Lung (tissue), 17 donors: ENCODE measurements at places on chromosomes 3 and 15. TPM values are rescaled to one million over a fixed set of nuclear protein-coding genes. Genes with fewer than 3 reads are reported as not detected.
A peak's percentile ranks its signal among the peaks of the same experiment; 100 is the strongest.

- H3K27me3 ChIP-seq, result no peaks in the 10 kb centered on the region
- no peaks in the 10 kb centered on the region for H3K4me1 ChIP-seq
- H3K36me3 ChIP-seq, result no peaks in the 10 kb centered on the region
- no peak overlapping the region for H3K4me3 ChIP-seq
These were observed 59.8 kb downstream of the THBS1 start for GRCh38 chr15:39640665-39641064.

- no peak overlapping the region for H3K4me3 ChIP-seq
- no peaks in the 10 kb centered on the region for H3K27me3 ChIP-seq
- H3K27ac ChIP-seq, result no peak overlapping the region
- no peak for DNase-seq
- peaks cover 10% of the 10 kb centered on the region for H3K4me1 ChIP-seq
These were observed 1.8 kb upstream of the SNAP23 start for GRCh38 chr15:42493679-42494078.

- H3K27ac ChIP-seq, result no peak overlapping the region
- peak; percentile 47 for DNase-seq
- H3K27me3 ChIP-seq, result no peaks in the 10 kb centered on the region
- H3K36me3 ChIP-seq, result no peaks in the 10 kb centered on the region
These were observed 27.5 kb downstream of the MELTF start for GRCh38 chr3:197001972-197002700.

- peak overlapping the region; percentile 2 for H3K27ac ChIP-seq
- DNase-seq, result peak; percentile 75
- no peaks in the 10 kb centered on the region for H3K36me3 ChIP-seq
- no peak overlapping the region for H3K4me3 ChIP-seq
- no peaks in the 10 kb centered on the region for H3K27me3 ChIP-seq
- peaks cover 4% of the 10 kb centered on the region for H3K4me1 ChIP-seq
These were observed 324.7 kb downstream of the SHQ1 start for GRCh38 chr3:72523429-72524151.

DNA sequence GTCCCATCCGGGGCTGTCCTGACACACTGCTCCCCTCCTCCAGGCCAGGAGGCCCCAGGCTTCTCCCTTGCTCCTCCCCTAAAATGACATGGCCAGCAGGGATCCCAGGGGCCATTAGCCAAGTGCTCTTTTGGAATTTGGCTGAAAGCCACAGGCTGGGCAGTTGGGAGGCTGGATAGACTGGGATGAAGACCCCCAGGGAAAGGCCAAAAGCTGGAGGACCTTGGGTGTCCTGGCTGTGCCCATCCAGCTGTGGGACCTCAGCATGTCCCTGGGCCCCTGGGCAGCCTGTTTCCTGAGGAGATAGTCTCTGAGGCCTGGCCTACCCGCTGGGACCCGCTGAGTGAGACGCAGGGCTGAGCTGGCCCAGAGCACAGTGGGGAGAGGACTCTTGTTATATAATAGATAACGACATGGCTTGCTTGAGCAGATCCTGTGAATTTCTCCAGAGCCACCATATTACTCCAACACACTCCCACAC lies 5.7 kb upstream of the PDE8A start:
- H3K4me1 ChIP-seq, result no peaks in the 10 kb centered on the region
- H3K36me3 ChIP-seq, result no peaks in the 10 kb centered on the region
- DNase-seq, result no peak

DNA sequence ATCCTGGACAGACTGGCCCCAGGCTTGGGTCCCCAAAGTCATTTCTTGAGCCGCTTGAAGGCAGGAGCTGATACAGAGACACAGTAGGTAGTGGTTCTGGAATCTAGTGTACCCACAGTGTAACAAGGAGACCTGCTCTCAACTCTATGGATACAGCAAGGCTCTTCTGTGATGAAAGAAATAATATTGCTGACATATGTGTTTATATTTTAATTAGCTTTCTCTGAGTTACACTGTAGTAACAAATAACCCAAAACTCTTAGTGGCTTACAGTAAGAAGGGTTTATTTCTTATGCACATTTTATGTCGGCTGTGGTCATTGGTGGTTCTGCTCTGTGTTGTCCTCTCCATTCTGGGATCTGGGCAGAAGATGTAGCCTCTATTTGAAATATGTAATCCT lies 45.5 kb downstream of the CHST14 start:
- H3K4me3 ChIP-seq, result no peak overlapping the region
- no peak for DNase-seq
- no peaks in the 10 kb centered on the region for H3K36me3 ChIP-seq
- H3K4me1 ChIP-seq, result peaks cover 5% of the 10 kb centered on the region

DNA sequence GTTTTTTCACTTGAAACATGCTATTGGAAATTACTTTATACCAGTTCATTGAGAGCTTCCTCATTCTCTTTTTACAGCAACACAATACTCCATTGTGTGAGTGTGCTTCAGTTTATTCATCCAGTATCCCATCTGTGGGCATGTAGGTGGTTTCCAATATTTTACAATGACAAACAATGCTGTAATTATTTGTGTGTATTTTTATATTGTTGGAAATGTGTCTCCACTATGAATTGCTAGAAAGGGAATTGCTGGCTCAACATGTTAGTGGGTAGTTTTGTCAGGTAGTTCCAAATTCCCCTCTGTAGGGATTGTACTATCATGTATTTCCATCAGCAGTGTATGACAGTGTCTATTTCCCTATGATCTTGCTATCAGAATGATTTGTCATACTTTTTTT lies 65.8 kb upstream of the MAGI1 start:
- no peaks in the 10 kb centered on the region for H3K36me3 ChIP-seq
- no peak for DNase-seq
- H3K4me1 ChIP-seq, result no peaks in the 10 kb centered on the region
- no peak overlapping the region for H3K4me3 ChIP-seq

DNA sequence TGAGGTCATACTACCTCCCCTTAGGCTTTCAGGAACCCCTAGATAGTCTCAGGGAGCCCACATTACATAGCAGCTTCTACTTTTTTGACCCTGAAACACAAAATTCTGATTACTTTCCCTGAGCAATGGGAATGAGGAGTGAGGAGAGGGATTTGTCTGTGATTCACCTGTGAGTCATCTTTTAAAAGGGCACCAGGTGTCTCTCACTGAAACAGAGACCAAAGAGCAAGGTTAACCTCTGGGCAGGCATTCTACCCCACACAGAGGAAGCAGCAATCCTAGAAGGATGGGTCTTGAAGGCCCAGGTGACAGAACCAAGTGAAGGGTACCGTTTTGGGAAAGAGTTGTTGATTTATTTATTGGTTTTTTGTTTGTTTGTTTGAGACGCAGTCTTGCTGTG lies 31.1 kb upstream of the UBE2E2 start:
- no peaks in the 10 kb centered on the region for H3K27me3 ChIP-seq
- H3K27ac ChIP-seq, result no peak overlapping the region
- no peak overlapping the region for H3K4me3 ChIP-seq
- no peak for DNase-seq

- no peaks in the 10 kb centered on the region for H3K36me3 ChIP-seq
- no peak for DNase-seq
- no peak overlapping the region for H3K27ac ChIP-seq
- peaks cover 9% of the 10 kb centered on the region for H3K27me3 ChIP-seq
- peaks cover under 1% of the 10 kb centered on the region for H3K4me1 ChIP-seq
- H3K4me3 ChIP-seq, result no peak overlapping the region
These were observed 5.9 kb downstream of the ZDHHC23 start for GRCh38 chr3:113953677-113954076.

- no peaks in the 10 kb centered on the region for H3K27me3 ChIP-seq
- peaks cover 10% of the 10 kb centered on the region for H3K4me1 ChIP-seq
- no peak overlapping the region for H3K4me3 ChIP-seq
- no peaks in the 10 kb centered on the region for H3K36me3 ChIP-seq
- H3K27ac ChIP-seq, result no peak overlapping the region
- DNase-seq, result no peak
These were observed 78.5 kb downstream of the PPARG start for GRCh38 chr3:12367346-12367745.

GRCh38 chr15:51558411-51558810 lies 64.2 kb downstream of the DMXL2 start:
- no peak overlapping the region for H3K4me3 ChIP-seq
- DNase-seq, result no peak
- H3K4me1 ChIP-seq, result no peaks in the 10 kb centered on the region
- H3K36me3 ChIP-seq, result no peaks in the 10 kb centered on the region
- H3K27me3 ChIP-seq, result no peaks in the 10 kb centered on the region
- no peak overlapping the region for H3K27ac ChIP-seq

- DNase-seq, result no peak
- H3K36me3 ChIP-seq, result no peaks in the 10 kb centered on the region
- H3K27me3 ChIP-seq, result no peaks in the 10 kb centered on the region
- H3K27ac ChIP-seq, result no peak overlapping the region
These were observed 86.1 kb downstream of the CHRD start for GRCh38 chr3:184465883-184466412.

GRCh38 chr3:36192901-36193300 lies 187.4 kb upstream of the STAC start:
- H3K36me3 ChIP-seq, result no peaks in the 10 kb centered on the region
- H3K27ac ChIP-seq, result no peak overlapping the region
- H3K4me1 ChIP-seq, result no peaks in the 10 kb centered on the region
- H3K27me3 ChIP-seq, result no peaks in the 10 kb centered on the region
- no peak overlapping the region for H3K4me3 ChIP-seq
- DNase-seq, result no peak

DNA sequence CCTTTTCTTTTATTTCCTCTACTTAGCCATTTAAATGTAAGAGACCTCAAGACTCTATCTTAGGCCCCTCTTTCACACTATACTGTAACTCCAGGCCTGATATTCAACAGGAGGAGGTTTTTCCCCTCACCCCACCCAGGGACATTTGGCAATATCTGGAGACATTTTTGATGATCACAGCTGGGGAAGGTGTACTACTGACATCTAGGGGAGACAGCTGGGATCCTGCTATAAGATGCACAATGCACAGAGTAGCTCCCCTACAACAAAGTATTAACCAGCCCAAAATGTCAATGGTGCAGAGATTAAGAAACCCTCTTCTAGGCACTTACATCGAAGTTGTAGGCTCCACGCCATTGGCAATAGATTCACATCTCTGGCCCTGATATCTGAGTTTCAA lies 517.5 kb upstream of the UBE2E2 start:
- no peaks in the 10 kb centered on the region for H3K4me1 ChIP-seq
- H3K27me3 ChIP-seq, result no peaks in the 10 kb centered on the region
- peak; percentile 21 for DNase-seq
- no peak overlapping the region for H3K27ac ChIP-seq
- H3K4me3 ChIP-seq, result no peak overlapping the region

DNA sequence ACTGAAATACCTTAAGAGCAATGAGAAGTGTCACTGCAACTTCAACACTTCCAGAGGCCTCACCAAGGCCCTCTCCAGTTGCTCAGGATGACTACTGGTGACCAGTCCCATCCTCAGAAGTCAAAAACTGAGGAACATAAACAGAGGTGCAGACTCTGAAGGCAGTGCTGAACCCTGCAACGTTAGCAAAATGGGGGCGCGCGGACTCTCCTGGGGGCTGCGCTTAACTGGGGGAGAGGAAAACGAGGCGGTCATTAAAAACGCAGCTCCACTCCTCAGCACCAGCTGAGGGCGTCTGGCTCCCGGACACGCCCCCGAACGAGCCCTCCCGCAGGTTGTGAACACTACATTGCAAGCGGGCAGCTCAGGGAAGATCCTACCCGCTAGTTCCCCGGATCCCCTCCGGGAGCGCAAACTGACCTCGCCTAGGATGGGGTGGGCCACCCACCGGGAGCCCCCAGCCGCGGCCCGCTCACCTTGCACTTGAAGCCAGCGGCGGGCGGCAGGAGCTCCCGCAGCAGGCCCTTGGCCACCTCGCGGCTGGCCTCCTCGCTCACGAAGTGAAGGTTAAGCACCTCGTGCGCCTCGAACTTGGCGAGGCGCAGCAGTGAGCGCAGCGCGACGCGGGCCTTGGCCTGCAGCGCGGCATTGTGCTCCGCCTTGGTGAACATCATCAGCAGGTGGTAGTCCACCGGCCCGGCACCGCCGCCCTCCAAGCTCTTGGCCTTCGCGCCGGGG lies 711 bp downstream of the XXYLT1 start:
- peak overlapping the region; percentile 43 for H3K27ac ChIP-seq
- H3K27me3 ChIP-seq, result no peaks in the 10 kb centered on the region
- DNase-seq, result peak; percentile 32
- peaks cover 10% of the 10 kb centered on the region for H3K4me1 ChIP-seq
- peak overlapping the region; percentile 90 for H3K4me3 ChIP-seq

GRCh38 chr3:178417736-178418135 lies 118.5 kb upstream of the KCNMB2 start:
- H3K36me3 ChIP-seq, result no peaks in the 10 kb centered on the region
- no peak overlapping the region for H3K4me3 ChIP-seq
- H3K27me3 ChIP-seq, result no peaks in the 10 kb centered on the region
- no peaks in the 10 kb centered on the region for H3K4me1 ChIP-seq

- H3K27ac ChIP-seq, result no peak overlapping the region
- H3K4me1 ChIP-seq, result no peaks in the 10 kb centered on the region
- H3K27me3 ChIP-seq, result no peaks in the 10 kb centered on the region
- no peaks in the 10 kb centered on the region for H3K36me3 ChIP-seq
- DNase-seq, result no peak
- no peak overlapping the region for H3K4me3 ChIP-seq
These were observed 125.0 kb downstream of the ZNF280D start for GRCh38 chr15:56608140-56608778.

- no peak overlapping the region for H3K27ac ChIP-seq
- H3K4me1 ChIP-seq, result peaks cover 4% of the 10 kb centered on the region
- no peak overlapping the region for H3K4me3 ChIP-seq
- no peaks in the 10 kb centered on the region for H3K27me3 ChIP-seq
These were observed 42.7 kb downstream of the HES1 start for GRCh38 chr3:194178669-194179068.

DNA sequence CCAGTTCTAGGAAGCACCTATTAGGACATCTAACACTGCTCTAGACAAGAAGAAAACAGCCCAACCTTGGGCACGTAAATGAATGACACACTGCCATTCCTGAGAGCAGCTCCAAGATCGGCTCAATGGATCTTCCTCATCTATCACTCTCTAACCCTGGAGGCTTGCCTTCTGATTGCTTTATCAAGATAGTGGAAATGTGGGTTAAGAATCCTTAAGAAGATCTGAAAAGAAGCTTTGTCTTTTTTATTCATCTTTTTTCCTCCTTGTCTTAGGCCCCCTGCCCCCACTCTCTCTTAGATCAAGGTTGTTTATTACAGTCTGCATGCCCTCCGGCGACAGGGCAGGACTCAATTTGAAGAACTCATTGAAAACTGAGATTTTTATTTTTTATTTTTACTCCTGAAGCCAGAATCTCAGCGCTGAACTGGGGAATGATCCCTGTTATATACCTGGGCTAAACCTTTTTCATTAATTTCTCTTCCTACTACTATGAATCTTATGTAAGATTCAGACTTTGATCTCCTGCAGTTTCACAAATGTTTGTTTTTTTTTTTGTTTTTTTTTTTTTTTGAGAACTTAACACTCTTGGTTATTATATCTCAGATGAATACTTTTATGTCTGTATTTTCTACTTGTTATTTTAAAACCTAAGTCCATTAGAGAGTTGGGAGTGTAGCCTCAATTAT lies 219.5 kb downstream of the SV2B start:
- H3K27ac ChIP-seq, result no peak overlapping the region
- no peaks in the 10 kb centered on the region for H3K4me1 ChIP-seq

PLA2G4B gene
- 12.8 TPM for total RNA-seq

MAGI1 gene
- total RNA-seq, result 38.9 TPM

CELSR3 gene
- 2.0 TPM for total RNA-seq

ERC2 gene
- 1.2 TPM for total RNA-seq

DNASE1L3 gene
- total RNA-seq, result 2.2 TPM

TNNC1 gene
- 31.3 TPM for total RNA-seq

SLC38A3 gene
- 0.43 TPM for total RNA-seq

IGSF10 gene
- total RNA-seq, result 62.9 TPM

PAQR9 gene
- not detected for total RNA-seq

SPRED1 gene
- total RNA-seq, result 49.3 TPM

C3orf85 gene
- total RNA-seq, result not detected

PDHB gene
- 50.8 TPM for total RNA-seq

ITIH1 gene
- total RNA-seq, result 0.34 TPM

CCDC12 gene
- 34.2 TPM for total RNA-seq

CCR8 gene
- total RNA-seq, result not detected

CP gene
- total RNA-seq, result 89.8 TPM

BCL6 gene
- total RNA-seq, result 52.2 TPM

SST gene
- total RNA-seq, result not detected

THSD4 gene
- 42.4 TPM for total RNA-seq

SNTN gene
- total RNA-seq, result 41.4 TPM
